ENCODE measurements at places on chromosomes 5 and 9.

DNA sequence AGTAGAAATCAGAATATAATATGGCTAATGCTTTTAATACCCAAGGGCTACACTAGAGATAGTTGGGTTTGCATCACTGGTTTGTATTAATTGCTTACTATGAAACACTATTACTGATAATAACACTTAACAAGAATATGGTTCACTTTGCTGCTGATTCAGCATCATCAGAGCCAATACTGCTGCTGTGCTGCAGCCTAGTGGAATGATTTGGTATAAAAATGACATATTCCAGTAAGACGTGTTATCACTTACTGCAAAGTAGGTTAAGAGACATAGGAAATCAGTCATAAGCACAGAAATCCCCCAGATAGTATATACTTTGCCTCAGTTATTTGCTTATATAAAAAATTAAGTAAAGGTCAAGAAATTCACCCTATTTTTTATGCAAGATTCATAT lies 2.8 kb downstream of the CDH10 start:
- no peak for DNase-seq

DNA sequence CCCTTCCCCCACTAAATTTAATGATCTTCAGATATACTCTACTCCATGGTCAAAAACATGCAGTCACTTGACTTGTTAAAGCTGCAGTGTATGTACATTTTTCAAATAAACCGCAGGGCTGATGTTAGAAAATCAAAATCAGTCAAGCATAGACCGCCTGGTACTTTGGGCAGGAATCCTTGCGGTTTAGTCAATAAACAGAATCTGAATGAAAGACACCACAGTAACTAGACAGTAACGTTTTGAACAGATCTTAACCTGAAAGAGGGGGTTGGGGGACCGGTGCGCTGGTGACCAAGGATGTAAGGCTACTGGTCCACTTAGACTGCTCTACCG lies 188.8 kb downstream of the BNC2 start:
- no peak for DNase-seq

- DNase-seq: no peak
Measured at GRCh38 chr5:150428106-150428876, 15.6 kb upstream of the CD74 start.

DNA sequence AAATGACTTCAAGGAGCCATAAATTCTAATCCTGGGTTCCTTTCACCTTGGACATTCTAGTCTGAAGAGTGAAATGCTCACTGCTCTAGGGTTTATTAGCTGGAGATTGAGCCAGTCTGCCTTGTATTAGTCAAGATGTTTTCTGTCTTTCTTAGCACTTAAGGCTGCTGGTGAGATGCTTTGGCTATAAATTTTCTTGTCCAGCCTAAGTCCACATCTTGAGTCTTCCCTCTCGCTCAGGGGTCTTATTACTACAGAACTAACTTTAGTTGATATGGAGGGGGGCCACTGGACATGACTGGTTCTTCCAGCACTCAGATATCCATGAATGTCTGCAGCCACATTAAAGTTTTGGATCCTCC lies 316.4 kb downstream of the ARHGAP26 start:
- DNase-seq: no peak

DNA sequence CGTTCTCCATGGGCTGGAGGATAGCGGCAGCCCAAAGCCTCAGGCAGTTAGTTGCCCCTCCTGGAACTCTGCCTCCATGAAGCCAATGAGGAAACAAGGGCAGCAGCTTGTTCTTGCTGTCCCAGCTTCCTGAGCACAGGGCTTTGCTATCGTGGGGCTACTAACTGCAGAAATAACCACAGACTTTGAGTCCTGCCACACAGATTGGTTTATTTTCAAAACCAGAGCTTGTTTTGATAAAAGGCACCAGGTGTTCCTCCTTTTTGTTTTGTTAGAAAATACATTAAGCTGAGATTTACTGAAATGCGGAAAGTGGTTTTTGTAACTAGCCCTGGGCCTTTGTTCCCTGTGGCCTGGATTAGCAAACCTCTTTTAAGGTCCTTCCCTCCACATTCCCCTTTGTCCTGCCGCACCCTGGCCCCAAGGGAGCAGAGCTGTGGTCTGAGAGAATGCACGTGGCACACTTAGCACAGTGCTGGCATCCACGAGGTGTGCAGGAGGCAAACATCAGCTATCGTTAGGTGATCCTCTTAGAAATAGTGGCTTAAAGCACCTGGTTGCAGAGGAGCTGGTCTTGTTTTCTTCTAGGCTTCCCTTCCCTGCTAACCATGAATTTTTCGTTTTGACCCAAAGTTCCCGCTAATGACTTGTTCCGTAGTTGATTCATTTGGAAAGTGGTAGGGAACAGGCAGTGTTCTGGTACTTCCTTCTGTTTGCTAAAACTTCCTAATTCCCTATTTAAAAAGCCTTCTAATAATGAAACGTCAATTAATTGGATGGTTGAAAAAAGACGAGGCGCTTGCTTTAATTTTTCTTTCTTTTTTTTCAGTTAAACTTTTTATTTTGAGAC lies 21.5 kb downstream of the MVB12B start:
- no peak for DNase-seq

- DNase-seq: no peak
Measured at GRCh38 chr5:96636046-96636445, 26.1 kb upstream of the CAST start.

DNA sequence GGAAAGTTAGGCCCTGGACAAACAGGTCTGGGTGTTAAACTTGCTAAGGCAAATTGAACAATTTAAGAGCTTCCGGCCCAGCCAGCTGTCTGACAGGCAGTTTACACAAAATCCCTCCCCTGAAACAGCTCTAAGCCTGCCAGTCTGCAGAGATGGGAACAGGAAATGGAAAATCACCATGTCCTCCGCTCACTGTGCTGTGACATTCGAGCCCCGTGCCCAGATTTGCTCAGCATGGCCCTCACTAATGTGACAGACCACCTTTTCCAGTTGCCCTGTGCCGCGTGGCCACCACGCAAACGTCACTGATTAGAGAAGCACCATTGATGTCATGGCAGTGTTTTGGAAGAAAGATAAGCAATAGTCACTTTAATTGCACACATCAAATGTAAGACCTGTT lies 41.0 kb downstream of the CCNJL start:
- no peak for DNase-seq

All from CD4-positive, alpha-beta T cell treated with Interleukin-6 at 100 ng/mL for 8 hours (primary cell).